ENCODE measurements at places on chromosomes 7 and 10.

- DNase-seq, result no peak
These were observed 6.2 kb upstream of the IFIT2 start for GRCh38 chr10:89295597-89295996.

GRCh38 chr7:158063850-158064610 is 523.6 kb downstream of the PTPRN2 start:
- DNase-seq, result no peak

DNA sequence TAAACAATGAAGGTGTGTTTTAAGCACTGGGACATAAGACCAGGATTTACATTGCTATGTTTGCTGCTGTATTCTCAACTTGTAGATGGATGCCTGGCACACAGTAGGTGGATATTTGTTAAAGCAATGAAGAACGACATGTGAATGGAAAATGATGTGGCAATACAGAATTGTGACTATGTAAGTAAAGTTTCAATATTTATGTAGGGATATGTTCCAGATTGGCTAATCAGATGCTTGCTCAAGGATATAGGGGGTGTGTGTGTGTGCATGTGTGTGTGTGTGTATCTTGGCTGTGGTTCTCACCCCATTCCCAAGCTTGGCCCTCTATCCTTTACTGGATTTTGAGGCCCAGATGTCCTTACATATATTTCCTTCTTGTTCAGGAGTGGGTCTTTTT is 42.7 kb upstream of the LAMB1 start:
- no peak for DNase-seq

DNA sequence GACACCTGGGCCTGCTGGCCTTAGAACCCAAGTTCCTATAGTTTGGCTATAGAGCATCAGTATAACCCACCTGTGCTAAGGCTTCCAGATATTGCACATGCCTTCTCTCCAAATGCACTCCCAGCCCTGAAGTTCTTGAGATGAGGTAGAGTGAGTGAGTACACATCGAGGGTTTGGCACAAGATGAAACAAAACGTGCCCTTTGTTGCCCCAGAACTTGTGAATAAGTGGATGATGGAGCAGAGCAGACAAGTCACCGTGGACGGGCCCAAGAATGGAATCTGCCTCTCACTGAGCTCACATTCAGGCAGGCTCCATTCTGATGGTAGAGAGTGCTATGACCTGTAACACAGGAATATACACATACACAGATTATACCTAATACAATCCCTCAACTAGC is 73.0 kb upstream of the STK17A start:
- no peak for DNase-seq

- no peak for DNase-seq
These were observed 109.7 kb downstream of the RAMP3 start for GRCh38 chr7:45267262-45267661.

DNA sequence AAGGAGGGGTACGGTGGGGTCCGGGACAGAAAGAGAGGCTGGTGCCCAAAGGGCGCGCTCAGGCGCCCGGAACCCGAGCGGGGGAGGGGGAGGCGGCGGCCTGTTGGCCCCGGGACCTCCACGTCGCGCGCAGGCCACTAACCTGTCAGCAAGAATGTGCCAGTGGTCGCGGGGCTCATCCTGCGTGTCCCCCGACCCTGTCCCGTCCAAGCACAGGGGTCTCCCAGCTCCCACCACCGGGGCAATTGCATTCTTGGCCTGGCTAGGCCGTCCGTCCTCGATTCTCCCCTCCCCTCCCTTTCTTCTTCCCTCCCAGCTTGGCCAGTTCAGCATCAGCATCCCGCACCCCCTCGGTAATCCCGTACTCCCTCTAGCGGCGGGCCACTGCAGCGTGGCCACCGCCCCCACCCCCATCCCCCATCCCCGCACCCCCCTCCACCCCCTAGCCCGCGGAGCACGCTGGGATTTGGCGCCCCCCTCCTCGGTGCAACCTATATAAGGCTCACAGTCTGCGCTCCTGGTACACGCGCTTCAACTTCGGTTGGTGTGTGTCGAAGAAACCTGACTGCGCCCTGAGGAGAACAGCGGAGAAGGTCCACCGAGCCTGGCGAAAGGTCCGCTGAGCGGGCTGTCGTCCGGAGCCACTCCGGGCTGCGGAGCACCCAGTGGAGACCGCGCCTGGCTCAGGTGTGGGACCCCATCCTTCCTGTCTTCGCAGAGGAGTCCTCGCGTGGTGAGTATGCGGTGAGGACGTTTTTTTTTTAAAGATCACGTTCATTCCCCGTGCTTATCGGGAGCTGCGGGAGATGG is at the start of gene SGCE:
SGCE (minus strand) TSS at position 286 of the 810 bp plus-strand sequence; CDS start at position 251, 35 bp downstream.
- DNase-seq, result peak; percentile 62

DNA sequence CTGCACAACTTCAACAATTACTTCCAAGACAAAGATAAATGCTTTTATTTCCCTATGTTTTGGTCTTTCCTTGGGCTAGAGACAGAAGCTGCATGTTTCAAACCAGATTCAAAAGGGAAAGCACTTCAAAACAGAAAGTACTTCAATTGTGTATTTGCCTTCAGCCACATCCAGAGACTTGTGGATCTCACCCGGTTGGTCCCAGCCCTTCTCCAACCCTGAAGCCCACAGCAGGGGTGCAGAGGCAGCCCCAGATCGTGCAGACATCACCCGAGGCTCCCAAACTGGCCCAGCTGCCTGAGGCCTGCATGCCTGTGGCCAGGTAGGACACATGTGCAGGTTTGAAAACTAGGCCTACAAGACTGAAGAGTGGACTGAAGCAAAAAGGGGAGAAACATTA is 80.8 kb downstream of the ALOX5 start:
- DNase-seq, result no peak

- no peak for DNase-seq
These were observed 20.4 kb downstream of the BCCIP start for GRCh38 chr10:125843603-125844329.

- no peak for DNase-seq
These were observed 95.2 kb downstream of the IQUB start for GRCh38 chr7:123439191-123439590.

DNA sequence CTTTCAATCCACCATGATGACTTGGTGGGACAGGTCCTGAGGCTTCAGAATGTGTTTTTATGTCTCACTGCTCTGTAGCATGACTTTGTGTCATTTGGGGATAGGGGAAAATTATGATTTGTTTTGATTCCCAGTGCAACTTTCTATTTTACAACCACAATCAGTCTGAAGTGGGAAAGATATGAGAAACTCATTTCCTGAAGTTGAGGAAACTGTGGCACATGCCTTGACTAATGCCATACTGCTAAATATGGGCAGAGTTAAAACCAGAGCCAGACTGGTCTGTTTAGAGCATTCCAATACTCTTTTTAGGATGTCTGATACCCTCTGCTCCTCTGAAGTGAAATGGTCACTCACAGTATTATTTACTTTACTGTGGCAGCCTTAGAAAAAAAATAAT is 307.7 kb downstream of the ADRA2A start:
- no peak for DNase-seq

DNA sequence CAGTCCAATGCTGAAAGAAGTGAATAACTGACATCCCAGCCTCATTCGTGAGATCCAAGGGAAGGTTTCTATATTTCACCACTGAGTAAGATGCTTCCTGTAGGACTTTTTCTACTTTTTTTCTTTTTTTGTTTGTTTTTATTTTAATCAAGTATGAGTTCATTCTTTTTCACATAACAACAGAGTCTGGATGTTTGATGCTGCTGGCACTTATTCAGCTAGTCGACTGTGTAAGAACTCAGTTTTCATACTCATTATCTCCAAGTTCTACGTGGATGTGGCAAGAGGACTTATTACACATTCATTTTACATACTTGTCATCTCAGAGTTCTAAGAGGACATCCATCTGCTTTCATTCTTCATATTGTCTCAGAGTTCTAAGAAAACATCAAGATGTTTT is 86.9 kb downstream of the CPXM2 start:
- DNase-seq, result no peak

- no peak for DNase-seq
These were observed 18.0 kb upstream of the SPOCK2 start for GRCh38 chr10:72106154-72106849.

- DNase-seq, result no peak
These were observed 47.9 kb upstream of the FOXK1 start for GRCh38 chr7:4634166-4634565.

GRCh38 chr7:2962865-2963264 is 80.8 kb downstream of the CARD11 start:
- DNase-seq, result no peak

- no peak for DNase-seq
These were observed 272.1 kb downstream of the WDR37 start for GRCh38 chr10:1328161-1328823.

- no peak for DNase-seq
These were observed 33.5 kb upstream of the ENO4 start for GRCh38 chr10:116815641-116816415.

GRCh38 chr10:86829472-86829871 is 73.1 kb downstream of the BMPR1A start:
- DNase-seq, result no peak
